ENCODE measurements at places on chromosomes 3 and 15. TPM values are rescaled to one million over a fixed set of nuclear protein-coding genes. Genes with fewer than 3 reads are reported as not detected.

CXCR6 gene
- total RNA-seq = not detected

TMIE gene
- 0.14 TPM for total RNA-seq

NANOGP8 gene
- not detected for total RNA-seq

RCCD1 gene
- 40.1 TPM for total RNA-seq

RAD51 gene
- 22.0 TPM for total RNA-seq

GOLGA8M gene
- not detected for total RNA-seq

TP63 gene
- total RNA-seq = 0.37 TPM

CCK gene
- 1.2 TPM for total RNA-seq

MASP1 gene
- total RNA-seq = not detected

C3orf85 gene
- not detected for total RNA-seq

PARP14 gene
- total RNA-seq = 7.9 TPM

All from A549 treated with CORT108297 at 1 μM for 4 hours (cell line).